ENCODE measurements at places on chromosomes 7 and 10. TPM values are rescaled to one million over a fixed set of nuclear protein-coding genes. Genes with fewer than 3 reads are reported as not detected.

ANLN gene
- 116 TPM for total RNA-seq

AKR1C1 gene
- 264 TPM for total RNA-seq

SEMA3A gene
- total RNA-seq, result 178 TPM

ZNF853 gene
- total RNA-seq, result 0.86 TPM

LIPN gene
- total RNA-seq, result not detected

ADAMTS14 gene
- total RNA-seq, result 0.91 TPM

HTRA1 gene
- 211 TPM for total RNA-seq

RPEL1 gene
- total RNA-seq, result 0.13 TPM

CPN1 gene
- not detected for total RNA-seq

Measured in articular chondrocyte of knee joint (primary cell).